WERI-Rb-1 (cell line): ENCODE measurements at places on chromosomes 3 and 15.
A peak's percentile ranks its signal among the peaks of the same experiment; 100 is the strongest.

- no peak for DNase-seq
Measured at GRCh38 chr3:74214286-74214685, 400.2 kb downstream of the CNTN3 start.

DNA sequence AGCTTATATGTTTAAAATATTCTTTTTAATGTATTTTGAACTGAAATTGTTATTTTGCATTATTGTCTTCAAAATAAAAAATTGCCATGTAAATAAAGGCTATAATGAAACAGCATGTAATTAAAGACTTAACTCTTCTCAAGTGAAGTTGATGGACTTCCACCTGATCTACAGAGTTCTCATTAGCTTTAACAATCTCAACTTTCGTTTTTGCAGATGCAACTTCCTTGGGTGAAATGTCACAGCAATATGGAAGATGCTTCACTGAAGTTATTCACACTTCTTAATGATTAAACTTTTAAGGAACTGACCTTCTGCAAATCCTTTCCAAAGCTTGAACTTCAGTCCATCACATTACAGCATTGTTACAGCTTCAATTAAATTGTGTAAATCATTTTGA lies 63.6 kb downstream of the OSTN start:
- no peak for DNase-seq

DNA sequence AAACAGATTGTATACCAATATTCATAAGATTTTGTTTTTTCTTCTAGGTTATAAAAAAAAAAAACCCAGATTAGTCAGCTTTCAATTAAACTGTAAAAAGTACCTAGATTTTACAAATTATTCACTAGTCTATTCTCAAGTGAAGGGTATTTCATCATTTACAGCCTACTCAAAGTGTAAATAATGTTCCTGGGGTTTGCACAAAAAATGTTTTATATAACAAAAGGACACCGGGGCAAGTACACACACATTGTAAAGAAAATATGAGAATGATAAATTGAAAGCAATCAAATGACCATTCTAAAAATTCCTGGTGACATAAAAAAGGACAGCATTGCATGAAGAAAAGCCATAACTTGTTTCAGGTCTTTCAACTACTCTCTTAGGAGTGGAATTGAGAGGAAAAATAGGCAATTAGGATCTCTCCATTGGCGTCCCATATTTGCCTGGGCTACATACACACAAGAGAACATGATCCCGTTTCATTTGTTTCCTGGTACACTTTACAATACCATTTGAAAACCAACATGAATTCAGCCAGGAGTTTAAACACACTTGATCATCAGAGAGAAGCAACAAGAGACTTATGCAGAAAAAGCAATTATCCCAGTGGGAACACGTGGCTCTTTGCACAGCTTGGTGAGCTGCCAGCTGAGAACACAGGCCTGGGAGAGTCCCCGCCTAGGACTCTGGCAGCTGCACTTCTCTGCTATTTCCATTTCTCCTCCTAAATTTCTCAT lies 1039.2 kb downstream of the ROBO1 start:
- peak; percentile 64 for DNase-seq

GRCh38 chr3:158768361-158768787 lies 33.5 kb upstream of the MFSD1 start:
- DNase-seq: no peak

GRCh38 chr3:61922118-61922517 lies 360.7 kb downstream of the PTPRG start:
- no peak for DNase-seq

- no peak for DNase-seq
Measured at GRCh38 chr15:98382139-98382538, 266.2 kb upstream of the IGF1R start.

- DNase-seq: no peak
Measured at GRCh38 chr3:160546727-160547126, 18.6 kb downstream of the KPNA4 start.

- DNase-seq: no peak
Measured at GRCh38 chr3:40494698-40495097, 11.1 kb upstream of the ZNF620 start.

DNA sequence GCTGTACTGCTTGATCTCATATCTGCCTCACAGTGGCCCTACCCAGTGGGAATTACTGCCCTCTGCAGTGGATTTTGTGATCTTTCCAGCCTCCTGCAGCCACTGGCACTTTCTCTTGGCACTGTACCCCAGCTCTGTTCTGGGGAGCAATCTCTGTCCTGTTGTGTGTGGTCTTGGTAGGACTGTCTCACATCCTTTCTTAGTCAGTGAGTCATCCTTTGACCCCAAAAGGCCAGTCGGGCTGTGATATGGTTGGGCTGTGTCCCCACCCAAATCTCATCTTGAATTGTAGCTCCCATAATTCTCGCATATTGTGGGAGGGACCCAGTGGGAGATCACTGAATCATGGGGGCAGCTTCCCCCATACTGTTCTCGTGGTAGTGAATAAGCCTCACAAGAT lies 133.3 kb upstream of the TPM1 start:
- no peak for DNase-seq

DNA sequence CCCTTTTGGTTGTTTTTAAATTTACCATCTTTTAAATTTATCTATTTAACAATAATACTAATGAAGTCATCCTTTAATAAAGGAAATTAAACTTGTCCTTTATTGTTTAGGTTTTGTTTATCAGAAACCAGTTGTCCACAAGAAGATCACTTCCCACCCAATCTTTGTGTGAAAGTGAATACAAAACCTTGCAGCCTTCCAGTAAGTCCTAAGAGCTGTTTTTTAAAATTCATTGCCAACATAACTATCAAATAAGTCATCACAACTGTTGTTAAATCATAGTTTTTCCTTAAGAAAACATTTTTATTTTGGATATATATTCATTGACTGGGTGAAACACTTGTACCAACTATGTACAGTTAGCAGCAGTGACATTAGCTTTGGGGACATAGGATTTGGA lies 59.4 kb downstream of the CALML4 start:
- no peak for DNase-seq

DNA sequence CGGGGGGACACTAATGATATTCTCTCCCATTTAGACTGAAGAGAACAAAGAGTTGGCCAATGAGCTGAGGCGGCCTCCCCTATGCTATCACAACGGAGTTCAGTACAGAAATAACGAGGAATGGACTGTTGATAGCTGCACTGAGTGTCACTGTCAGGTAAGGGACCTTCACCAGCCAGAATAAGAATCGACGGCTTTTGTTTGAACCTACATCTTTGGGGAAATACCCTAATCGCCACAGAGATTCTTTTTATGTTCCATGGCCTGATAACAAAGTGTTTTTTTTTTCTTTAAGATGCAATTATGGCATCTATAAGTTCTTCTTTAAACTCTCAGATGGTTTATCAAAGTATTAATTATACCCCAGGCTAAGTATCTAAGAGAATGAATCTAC lies 3.4 kb downstream of the THBS1 start:
- DNase-seq: no peak

- peak; percentile 85 for DNase-seq
Measured at GRCh38 chr15:79595995-79596622, 164.0 kb downstream of the MINAR1 start.

- no peak for DNase-seq
Measured at GRCh38 chr3:67875338-67875737, 220.9 kb upstream of the SUCLG2 start.

- no peak for DNase-seq
Measured at GRCh38 chr3:33826206-33826605, 27.8 kb downstream of the PDCD6IP start.

- no peak for DNase-seq
Measured at GRCh38 chr3:127217596-127218453, 24.9 kb downstream of the PRR23E start.

- DNase-seq: no peak
Measured at GRCh38 chr15:85457392-85457968, 77.1 kb downstream of the AKAP13 start.

DNA sequence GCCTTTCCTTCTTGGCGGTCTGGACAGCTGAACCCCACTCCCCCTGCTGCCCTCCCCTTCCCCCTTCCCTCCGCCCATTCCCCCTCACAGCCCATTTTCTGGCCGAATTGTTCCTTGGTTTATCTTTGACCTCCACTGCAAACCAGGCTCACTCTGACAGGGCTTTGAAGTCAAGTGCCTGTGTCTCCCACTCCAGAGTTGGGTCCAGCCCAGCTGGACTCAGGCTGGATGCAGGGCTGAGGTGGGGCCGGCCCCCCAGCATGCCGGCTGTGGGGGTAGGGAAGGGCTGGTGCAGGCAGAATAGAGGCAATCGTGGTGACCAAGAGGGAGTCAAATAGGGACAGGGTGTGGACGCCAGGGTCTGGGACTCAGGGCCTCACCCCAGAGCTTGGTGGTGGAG lies 57.0 kb upstream of the MRPS22 start:
- no peak for DNase-seq

DNA sequence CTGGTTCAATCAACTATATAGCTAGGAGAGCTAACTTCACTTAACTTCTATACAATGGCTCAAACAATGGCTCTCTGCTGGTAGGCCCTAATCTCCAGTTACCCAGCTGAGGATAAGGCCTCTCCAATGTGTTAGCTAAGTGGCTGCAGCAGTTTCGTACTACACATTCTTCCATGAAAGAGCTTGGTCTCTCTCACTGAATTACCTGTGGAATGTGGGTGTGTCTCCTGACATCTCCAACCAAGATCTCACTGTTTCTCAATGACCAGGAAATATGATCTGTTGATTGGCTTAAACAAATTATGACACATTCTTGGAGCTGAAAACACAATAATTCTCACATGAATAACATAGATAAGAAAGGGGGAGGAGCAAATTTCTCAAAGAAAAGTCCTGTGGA lies 169.8 kb upstream of the ROBO1 start:
- no peak for DNase-seq

- no peak for DNase-seq
Measured at GRCh38 chr15:94353488-94353820, 122.1 kb downstream of the MCTP2 start.

- DNase-seq: no peak
Measured at GRCh38 chr15:69610858-69611257, 158.2 kb downstream of the RPLP1 start.

DNA sequence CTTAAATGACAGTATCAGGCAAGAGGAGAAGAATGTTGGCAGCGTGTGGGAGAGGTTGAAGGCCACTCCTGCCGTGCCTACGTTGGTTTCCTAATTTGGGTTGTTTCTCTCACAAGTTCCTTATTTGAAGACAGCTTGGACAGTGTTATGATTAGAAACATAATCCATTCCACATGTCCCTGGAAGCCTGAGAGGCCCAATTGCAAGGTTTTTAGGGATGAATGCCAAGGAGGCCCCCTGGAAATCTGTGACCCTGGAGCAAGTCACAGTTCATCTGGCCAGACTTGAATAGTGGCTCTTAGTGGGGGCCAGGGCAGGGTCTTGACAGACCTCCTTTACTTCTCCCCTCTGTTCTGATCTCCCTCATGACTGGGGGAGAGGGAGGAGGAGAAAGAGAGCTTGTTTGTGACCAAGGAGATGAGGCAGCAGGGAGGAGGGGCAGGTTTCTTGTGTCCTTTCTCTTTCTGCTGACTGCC lies 584.4 kb upstream of the TBL1XR1 start:
- DNase-seq: no peak

DNA sequence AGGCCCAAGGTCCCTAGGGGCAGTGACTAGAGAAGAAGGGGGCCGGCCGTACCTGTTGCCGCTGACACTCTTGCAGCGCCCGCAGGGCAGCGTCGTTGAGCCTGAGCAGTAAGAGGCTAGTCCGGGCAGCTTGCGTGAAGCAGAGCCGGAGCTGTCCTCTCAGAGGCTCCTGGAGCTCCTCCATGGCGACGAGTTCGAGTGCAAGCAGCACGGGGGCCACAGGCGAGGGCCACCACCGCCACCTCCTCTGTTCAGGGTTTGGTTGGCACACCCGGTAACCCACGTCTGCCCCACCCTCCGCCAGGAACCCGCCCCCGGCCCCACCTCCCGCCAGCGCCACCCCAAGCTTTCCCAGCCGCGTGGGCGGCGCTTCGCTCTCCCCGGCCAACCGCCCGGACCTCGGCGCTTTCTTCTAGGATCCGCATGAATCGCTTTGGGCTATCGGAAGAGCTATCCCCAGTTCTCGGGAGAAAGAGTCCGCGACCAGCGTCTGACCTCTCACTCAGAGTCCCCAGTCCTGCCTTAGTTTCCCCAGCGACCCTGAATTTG lies at the start of gene ELL3:
TSS of gene ELL3 (minus strand) at position 249 of the 549 bp plus-strand sequence. CDS start at position 184, 65 bp downstream.
- DNase-seq: no peak

DNA sequence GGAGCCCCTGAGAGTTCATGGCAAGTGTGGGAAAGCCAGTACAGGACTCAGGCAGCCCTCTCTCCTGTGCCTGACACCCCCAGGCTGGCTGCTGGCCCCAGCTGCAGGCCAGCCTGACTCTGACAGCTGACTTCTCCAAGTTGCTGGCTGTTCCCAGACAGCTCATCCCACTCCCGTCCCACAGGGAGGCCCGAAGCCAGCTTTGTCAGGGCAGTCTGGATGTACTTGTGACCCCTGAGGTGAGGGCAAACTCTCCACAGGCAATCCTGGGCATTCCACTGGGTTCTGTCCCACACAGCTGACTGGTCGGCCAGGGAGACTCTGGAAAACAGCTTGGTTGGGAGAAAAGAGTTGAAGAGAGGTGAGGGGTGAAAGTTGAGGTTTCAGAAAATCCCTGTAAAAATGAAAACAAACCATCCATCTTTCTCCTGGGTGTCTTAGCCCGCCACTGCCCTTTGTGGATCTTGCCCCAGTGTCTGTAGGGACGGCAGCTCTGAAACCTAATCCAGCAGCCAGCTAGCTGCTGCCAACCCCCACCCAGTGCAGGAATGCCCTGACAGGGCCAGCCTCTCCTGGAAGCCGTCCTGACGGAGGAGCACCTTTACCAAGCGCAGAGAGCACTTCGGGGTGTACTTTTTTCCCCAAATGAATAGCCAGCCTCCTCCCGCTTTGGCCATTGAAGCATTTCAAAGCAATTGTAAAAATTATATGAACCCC lies 87.9 kb downstream of the DNAJB8 start:
- no peak for DNase-seq

DNA sequence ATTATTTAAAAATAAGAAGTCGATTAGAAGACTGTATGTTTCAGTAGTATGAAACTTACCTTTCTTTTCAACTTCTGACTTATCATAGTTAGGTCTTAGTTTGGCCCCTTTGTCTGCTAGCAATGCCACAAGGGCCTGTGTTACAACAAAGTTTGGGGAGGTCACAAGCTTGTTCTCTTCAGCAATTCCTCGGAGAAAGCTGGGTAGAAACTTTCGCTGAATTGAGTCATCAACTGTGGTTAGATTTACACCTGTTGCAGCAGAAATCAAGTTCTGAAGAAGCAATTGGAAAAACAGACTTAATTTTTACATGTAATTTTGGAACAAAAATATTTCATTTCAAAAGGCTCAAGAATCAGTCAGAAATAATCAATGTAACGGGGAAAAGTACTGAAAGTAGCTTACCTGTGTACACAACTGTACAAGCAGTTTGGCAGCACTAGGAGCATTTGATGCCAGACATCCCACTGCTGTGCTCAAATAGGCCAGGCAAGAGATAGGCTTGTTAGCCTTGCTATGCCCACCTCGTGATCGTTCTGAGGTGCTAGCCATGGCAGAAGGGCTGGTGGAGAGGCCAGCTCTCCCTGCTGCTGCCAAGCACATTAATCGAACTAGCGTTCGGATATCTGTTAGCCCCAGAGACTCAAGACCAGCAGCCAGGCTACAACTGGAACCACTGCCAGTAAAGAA lies 58.6 kb downstream of the FBXL22 start:
- no peak for DNase-seq
